ENCODE measurements at places on chromosomes 4 and X.

- no peak for DNase-seq
Measured at GRCh38 chr4:184402740-184403383, 71.5 kb downstream of the IRF2 start.

- DNase-seq, result no peak
Measured at GRCh38 chr4:17997129-17997528, 24.4 kb downstream of the LCORL start.

DNA sequence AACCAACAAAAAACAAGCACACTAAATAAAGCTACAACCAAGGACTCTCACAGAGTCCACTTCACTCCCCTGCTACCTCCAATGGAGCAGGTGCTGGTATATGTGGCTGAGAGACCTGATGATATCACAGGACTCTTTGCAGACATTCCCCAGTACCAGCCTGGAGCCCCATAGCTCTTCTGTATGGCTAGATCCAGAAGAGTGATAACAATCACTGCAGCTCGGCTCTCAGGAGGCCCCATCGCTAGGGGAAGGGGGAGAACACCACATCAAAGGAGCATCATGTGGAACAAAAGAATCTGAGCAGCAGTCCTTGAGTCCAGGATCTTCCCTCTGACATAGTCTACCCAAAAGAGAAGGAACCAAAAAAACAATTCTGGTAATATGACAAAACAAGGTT is 237.1 kb upstream of the TLL1 start:
- DNase-seq, result no peak

- DNase-seq, result no peak
Measured at GRCh38 chrX:154125391-154126040, 18.5 kb upstream of the OPN1LW start.

DNA sequence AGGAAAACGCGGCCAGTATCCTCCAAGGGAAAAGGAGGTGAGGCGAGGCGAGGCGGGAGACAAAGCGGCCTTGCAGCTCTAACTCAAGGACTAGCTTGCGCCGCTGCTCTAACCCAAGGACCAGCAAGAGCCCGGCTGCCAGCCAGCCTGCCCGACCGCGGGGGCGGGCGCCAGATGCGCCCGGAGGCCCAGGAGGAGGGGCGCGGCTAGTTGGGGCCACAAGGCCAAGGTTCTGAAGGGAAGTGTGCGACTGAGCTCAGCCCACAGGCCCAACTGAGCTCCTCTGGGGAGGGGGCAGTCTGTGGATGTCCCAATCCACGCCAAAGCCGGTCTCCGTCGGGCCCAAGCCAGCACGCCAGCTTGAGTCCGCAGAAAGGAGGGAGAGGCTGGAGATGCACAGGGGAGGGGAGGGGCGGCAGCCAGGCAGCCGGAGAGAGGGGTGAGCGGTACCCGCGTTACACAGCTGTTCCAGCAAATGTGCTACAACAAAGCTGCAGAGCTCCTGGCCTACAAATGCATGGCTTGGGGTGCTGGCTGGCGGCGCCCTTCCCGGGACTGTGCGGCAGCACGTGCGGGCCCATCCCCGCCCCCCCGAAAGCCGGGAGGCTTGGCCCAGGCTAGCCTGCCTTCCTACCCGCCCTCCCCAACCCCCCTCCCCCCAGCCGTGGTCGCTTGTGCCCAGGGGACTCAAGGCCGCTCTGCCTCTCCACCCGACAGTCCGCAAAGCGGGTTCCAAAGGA is 637 bp downstream of the AMER1 start:
- DNase-seq, result no peak

DNA sequence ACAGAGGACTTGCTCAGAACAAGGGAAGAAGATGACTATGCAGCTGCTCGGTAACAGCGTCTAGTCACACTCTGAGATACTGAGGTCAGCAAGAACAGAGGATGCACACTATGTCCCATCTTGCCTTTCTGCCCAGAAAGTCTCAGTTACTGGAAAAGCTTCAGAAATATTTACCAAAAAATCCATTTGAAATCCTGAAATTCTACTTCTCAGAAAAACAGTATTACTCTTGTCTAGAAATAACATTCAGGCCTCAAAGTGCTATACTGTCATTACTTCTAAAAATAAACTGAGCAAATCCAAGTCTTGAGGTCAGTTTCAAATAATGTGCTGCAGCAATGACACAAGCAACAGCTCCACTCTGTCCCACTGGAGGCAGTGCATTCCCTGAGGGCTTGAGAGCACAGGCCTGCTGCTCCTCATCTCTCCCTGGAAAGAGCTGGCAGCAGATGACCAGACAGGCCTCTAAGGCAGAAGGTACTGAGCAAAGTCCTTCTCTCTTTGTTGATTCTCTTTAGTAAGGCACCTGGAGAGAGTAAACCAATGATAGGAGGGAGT is 76.9 kb downstream of the CAMK2D start:
- DNase-seq, result no peak

- peak; percentile 52 for DNase-seq
Measured at GRCh38 chrX:24282381-24283126, 31.3 kb downstream of the SUPT20HL2 start.

DNA sequence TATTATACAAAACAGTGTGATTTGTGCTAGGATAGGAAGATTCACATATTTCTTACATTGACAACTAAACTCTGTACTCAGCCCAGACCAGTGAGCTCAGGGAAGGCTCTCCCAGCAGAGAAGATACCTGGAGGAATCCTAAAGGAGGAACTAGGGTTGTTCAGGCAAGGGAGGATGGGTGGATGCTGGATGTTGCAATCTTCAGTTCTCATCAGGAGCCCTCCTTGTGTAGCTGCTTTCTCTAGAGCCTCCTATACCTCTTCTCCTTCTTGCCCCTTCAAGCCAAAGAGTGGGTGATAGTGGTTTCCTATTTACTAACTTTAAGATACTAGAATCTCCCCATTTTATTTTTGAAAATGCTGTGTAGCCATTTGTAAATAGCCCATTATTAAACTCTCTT is 117.3 kb downstream of the NKX6-1 start:
- no peak for DNase-seq

DNA sequence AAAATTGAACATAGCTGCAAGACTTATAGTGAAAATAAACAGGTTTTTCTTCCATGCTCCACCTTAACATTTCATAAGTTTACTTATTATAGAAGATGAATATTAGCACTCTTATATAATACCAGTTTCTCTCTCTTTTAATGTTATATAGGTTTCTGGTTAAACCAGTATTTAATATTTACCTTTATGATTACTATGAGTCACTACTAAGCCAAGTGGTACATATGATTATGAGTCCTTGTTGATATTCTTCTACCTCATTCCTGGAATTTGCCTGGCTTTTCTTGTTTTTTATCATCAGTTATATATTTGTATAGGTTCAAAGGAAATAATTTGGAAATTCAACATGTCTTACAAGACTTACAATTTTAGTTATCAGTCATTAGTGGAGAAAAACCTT is 89.9 kb upstream of the MAOA start:
- DNase-seq, result no peak

- peak; percentile 60 for DNase-seq
Measured at GRCh38 chrX:48021026-48021900, 14.5 kb downstream of the SPACA5 start.

DNA sequence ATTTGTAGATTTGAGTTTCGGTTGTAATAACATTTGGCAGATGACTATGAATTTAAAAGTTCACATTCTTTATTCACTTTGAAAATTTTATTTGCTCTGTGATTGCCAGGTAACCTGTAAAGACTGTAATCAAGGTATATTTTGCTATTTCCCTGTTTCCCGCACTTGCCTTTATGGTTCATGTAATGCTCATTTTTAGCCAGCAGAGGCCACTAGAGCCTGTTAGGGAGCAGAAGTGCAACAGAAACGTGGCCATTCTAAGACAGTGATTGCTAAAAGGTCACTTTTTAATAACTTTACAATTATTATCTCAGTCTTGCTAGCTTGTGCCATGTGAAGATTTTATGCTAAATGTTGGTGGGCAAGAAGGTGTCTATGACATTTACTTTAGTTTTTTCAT is 12.4 kb downstream of the YIPF6 start:
- no peak for DNase-seq

DNA sequence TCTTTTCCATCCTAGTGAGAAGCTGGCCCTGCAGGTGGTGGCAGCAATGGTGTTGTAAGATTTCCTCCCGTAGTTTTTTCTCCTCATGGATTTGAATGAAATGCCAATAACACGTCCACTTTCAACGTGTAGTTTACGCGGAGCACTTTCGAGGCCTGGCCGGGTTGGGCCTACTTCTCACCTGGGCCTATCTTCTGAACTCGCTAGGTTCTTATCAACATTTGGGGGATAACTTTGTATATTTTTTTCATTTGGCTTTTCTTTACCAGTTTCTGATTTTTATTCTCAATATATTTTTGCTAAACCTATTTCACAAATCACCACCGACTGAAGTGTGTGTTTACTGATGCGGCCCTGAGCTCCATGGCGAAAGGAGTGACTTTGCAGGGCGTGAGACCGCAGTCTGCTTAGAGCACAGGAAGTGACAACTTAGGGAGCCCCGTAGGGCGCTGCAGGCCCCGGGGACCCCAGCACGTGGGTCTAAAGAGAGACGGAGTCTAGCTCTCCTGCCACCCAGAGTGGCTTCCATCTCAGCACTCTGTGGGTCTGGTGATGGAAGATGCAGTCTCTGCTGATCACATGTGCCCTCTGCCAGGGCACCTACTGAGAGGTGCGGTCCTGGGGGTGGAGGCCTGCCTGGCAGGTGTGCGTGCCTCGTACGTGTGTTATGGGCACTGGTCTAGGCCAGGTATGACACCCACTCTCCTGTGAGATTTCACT is 29.1 kb downstream of the NELFA start:
- no peak for DNase-seq

- DNase-seq, result no peak
Measured at GRCh38 chr4:14334166-14334565, 668.1 kb upstream of the CPEB2 start.

DNA sequence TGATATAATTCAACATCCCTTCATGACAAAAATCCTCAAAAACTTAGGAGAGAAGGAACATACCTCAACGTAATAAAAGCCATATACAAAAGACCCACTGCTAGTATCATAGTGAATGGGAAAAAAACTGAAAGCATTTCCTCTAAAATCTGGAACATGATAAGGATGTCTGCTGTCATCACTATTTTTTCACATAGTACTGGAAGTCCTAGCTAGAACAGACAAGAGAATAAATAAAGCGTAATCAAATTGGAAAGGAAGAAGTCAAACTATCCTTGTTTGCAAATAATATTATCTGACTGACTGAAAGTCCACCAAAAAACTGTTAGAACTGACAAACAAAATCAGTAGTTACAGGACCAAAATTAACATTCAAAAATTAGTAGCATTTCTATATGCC is 985.4 kb upstream of the AGA start:
- no peak for DNase-seq

DNA sequence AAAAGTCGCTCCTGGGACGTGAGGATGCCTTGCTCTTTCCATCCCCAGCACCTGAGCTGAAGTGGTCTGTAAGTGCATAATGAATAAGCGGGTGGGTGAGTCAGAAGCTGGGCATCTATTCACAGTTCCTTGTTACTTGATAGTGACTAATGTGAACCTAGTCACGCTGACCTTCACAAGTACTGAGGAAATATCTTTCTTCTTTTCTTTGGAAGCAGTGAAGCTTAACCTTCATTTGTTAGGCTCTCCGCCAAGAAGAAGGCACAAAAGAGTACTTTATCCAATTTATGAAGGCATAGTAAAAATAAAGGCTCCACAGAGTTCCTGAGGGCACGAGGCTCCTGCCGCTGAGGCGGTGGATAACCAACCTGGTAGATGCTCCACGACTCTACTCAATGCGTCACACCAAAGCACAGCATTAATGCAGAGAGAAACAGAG is 475.7 kb upstream of the SLIT2 start:
- peak; percentile 14 for DNase-seq

- DNase-seq, result no peak
Measured at GRCh38 chr4:40586034-40586433, 43.6 kb downstream of the RBM47 start.

DNA sequence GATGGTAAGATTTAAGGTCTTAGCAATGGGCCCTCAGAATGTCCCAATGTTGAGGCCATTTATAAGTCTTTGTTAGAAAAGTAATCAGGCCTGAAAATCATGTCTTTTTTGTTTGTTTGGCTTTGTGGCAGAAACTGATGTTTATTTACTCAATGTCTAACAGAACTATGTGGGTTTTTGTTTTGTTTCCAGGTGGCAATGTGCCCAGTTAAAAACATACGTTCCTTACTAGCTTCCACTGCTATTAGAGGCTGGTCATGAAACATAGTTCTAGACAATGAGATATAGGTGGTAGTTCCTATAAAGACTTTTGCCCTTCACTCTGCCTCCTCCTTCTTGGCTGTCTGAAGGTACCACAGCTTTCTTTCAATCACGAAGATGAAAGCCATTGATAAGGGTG is 108.8 kb downstream of the C4orf51 start:
- DNase-seq, result no peak

DNA sequence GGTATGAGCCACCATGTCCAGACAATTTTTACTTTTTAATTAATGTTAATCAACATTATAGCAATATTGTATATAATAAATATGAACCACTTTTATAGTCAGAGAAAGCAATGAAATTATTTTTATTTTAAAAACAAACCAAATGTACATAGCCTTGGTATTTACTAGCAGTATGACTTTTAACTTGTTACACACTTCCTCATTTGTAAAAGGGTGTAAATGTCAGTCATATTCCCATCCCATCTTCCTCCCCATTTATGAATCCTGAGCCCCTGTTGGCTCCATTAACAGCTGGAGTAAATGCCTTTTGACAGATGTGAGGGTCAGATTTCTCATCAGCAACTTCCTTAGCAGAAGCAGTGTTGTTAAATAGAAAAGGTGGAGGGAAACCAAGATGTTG is 179.6 kb upstream of the SPRY1 start:
- DNase-seq, result no peak

- no peak for DNase-seq
Measured at GRCh38 chr4:112222219-112222955, 9.2 kb upstream of the AP1AR start.

- DNase-seq, result peak; percentile 73
Measured at GRCh38 chr4:100093091-100093866, 97.0 kb downstream of the DDIT4L start.

- no peak for DNase-seq
Measured at GRCh38 chr4:122739174-122739573, 6.7 kb downstream of the BBS12 start.

GRCh38 chr4:79584902-79585301 is 176.9 kb upstream of the GK2 start:
- no peak for DNase-seq

DNA sequence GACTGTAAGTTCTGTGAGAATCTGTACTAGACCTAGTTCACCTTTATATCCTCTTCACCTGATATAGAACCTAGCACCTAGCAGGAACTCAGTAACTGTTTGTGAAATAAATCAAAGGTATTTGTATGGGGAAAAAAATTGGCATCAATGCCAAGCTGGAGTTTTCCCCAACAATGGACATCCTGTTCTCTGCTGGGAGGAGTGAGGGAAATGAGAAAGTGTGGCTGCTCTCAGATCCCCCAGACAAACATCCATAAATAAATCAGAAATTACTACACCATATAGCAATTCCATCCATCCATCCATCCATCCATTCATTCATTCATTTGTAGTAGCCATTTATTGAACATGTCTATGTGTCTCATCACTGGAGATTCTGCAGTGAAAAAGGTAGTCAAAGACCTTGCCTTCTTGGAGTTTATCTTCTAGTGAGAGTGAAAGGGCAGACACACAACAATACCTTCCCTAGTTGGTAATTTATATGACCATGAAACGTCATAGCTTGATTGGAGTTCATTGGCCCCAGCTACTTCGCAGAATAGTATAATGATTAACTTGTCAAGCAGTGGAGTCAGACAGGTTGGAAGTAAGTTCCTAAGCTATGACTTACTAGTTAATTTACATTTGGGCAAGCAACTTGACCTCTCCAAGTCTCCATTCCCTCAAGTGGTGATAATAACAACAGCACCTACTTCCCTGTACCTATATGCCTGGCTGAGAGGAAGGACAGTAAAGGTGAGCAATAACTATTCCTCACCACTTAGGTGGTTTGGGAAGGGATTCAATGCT is 98.7 kb upstream of the KIT start:
- DNase-seq, result no peak

Data from AG09319 (cell line).